ENCODE measurements at places on chromosomes 2 and 18. TPM values are rescaled to one million over a fixed set of nuclear protein-coding genes. Genes with fewer than 3 reads are reported as not detected.
A peak's percentile ranks its signal among the peaks of the same experiment; 100 is the strongest.

FMNL2 gene
- 8.6 TPM for total RNA-seq

TP53I3 gene
- 25.4 TPM for total RNA-seq

LCT gene
- not detected for total RNA-seq

CCDC178 gene
- not detected for total RNA-seq

DSG4 gene
- not detected for total RNA-seq

TCF7L1 gene
- total RNA-seq: 1.5 TPM

- DNase-seq: no peak
- H3K27me3 ChIP-seq: no peaks in the 10 kb centered on the region
- H3K4me3 ChIP-seq: no peak overlapping the region
- peaks cover 3% of the 10 kb centered on the region for H3K4me1 ChIP-seq
- no peak overlapping the region for H3K27ac ChIP-seq
- H3K36me3 ChIP-seq: peaks cover 21% of the 10 kb centered on the region
Observed at GRCh38 chr2:28901841-28902240, 7.4 kb downstream of the WDR43 start.

- no peaks in the 10 kb centered on the region for H3K36me3 ChIP-seq
- no peak overlapping the region for H3K4me3 ChIP-seq
- peaks cover 22% of the 10 kb centered on the region for H3K4me1 ChIP-seq
- no peak overlapping the region for H3K27ac ChIP-seq
- DNase-seq: no peak
- no peaks in the 10 kb centered on the region for H3K27me3 ChIP-seq
Observed at GRCh38 chr2:30394096-30394495, 53.0 kb upstream of the LCLAT1 start.

DNA sequence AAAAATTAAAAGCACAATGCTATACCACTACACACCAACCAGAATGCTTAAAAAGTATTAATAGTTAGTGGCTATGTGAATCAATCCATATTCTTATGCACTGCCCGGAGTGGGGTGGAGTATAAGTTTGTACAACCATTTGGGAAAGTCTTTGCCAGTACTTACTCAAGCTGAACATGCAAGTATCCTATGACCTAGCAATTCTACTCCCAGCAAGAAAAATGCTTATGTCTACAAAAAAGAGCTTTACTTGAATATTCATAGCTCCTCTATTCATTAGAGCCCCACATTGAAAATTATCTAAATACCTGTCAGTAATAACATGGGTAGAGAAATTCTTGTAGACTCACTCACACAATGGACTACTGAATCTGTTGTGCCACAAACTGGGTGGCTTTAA lies 21.4 kb upstream of the CNOT11 start:
- DNase-seq: no peak
- H3K4me3 ChIP-seq: no peak overlapping the region
- H3K4me1 ChIP-seq: no peaks in the 10 kb centered on the region
- no peaks in the 10 kb centered on the region for H3K27me3 ChIP-seq

DNA sequence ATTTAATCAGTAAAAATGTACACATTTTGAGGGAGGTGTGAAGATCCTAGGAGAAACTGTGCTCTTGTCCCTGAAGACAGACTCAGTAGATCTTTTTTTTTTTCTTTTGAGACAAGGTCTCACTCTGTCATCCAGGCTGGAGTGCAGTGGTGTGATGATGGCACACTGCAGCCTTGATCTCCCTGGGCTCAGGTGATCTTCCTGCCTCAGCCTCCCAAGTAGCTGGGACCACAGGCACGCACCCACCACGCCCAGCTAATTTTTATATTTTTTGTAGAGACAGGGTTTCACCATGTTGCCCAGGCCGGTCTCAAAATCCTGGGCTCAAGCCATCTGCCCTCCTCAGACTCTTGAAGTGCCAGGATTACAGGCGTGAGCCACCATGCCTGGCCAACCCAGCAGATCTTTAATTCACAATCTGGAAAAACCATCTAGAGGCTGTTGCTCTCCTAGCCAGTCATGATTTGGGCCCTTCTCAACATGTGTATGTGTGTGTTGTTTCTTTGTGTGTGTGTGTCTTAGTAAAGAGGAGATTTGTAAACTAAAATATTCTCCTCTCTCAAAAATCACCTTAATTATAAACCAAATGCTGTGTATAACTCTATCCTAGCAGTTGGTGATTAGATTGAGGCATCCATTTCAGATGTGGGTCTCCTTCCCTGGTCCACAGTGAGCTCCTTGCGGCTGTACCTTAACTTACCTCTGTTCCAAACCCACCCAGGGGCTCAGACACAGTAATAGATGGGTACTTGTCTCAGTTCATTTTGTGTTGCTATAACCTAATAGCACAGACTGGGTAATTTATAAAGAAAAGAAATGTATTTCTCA lies 3.9 kb upstream of the MYCN start:
- no peak for DNase-seq
- H3K4me1 ChIP-seq: no peaks in the 10 kb centered on the region
- no peaks in the 10 kb centered on the region for H3K36me3 ChIP-seq
- H3K27me3 ChIP-seq: no peaks in the 10 kb centered on the region

GRCh38 chr2:102129951-102130646 lies 12.4 kb upstream of the IL1R1 start:
- H3K36me3 ChIP-seq: no peaks in the 10 kb centered on the region
- no peak overlapping the region for H3K4me3 ChIP-seq

GRCh38 chr18:13338318-13338717 lies 119.8 kb downstream of the LDLRAD4 start:
- H3K4me1 ChIP-seq: no peaks in the 10 kb centered on the region
- no peak overlapping the region for H3K27ac ChIP-seq
- H3K36me3 ChIP-seq: no peaks in the 10 kb centered on the region
- no peaks in the 10 kb centered on the region for H3K27me3 ChIP-seq
- no peak overlapping the region for H3K4me3 ChIP-seq

- H3K27ac ChIP-seq: no peak overlapping the region
- peaks cover 7% of the 10 kb centered on the region for H3K4me1 ChIP-seq
Observed at GRCh38 chr18:69936191-69936558, 11.5 kb downstream of the CD226 start.

DNA sequence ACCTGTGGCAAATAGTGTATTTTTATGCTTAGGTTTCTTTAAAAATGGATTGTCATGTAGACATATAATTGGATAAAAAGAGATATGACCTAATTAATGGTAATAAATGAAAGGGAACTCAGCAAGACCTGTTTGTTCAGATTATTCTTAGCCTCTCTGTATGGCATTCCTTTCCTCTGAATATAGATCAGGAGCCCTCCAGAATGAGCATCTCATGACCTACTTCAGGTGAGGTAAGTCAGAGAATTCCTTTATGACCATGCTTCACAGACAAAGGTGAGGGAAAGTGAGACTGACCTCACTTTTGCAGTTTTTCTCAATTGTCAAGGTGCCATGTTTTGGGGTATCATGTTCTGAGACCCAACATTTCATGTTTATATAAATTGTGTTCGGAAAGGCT lies 1744.3 kb upstream of the PIK3C3 start:
- no peak overlapping the region for H3K4me3 ChIP-seq
- no peaks in the 10 kb centered on the region for H3K4me1 ChIP-seq
- no peak overlapping the region for H3K27ac ChIP-seq
- DNase-seq: no peak
- H3K36me3 ChIP-seq: no peaks in the 10 kb centered on the region
- H3K27me3 ChIP-seq: no peaks in the 10 kb centered on the region

DNA sequence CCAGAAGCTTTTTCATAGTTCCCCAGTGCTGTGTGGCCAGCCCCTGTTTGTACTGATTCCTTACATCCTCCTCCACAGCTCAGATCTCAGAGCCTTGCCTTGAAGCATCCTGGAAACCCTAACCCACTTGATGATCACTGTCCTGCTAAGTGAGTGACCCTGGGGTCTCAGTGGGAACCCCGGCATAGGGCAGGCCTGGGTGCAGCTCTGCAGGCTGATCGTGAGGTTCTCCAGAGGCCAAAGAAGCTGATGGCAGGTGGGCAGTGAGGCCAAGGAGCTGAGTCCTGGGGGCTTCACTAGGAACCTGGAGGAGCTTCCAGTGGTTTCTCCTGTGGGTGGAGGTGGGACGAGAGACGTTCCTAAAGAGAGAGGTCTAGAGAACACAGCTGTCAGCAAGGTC lies 47.4 kb upstream of the BIN1 start:
- no peaks in the 10 kb centered on the region for H3K36me3 ChIP-seq
- peaks cover 10% of the 10 kb centered on the region for H3K27me3 ChIP-seq
- no peak overlapping the region for H3K27ac ChIP-seq
- DNase-seq: no peak
- no peaks in the 10 kb centered on the region for H3K4me1 ChIP-seq

- H3K36me3 ChIP-seq: no peaks in the 10 kb centered on the region
- no peaks in the 10 kb centered on the region for H3K27me3 ChIP-seq
- no peak overlapping the region for H3K27ac ChIP-seq
- no peak for DNase-seq
- H3K4me1 ChIP-seq: no peaks in the 10 kb centered on the region
Observed at GRCh38 chr2:150007815-150008430, 420.3 kb upstream of the MMADHC start.

DNA sequence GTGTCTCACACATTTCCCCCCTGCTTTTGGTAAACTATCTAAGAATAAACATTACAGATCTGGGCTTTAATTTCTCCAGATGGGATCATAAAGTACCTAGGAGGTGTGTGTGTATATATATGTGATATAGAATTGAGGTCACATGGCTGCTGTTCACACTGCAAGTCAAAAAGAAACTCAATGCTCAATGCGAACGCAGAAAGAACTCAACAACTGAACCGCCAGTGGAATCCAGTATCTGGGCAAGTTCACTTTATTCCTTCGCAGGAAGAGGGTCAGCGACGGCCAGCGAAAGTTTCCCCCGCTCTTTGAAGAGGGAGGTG lies 17.7 kb downstream of the POU3F3 start:
- H3K27ac ChIP-seq: no peak overlapping the region
- no peak for DNase-seq
- H3K4me3 ChIP-seq: no peak overlapping the region
- no peaks in the 10 kb centered on the region for H3K36me3 ChIP-seq
- peaks cover 100% of the 10 kb centered on the region for H3K27me3 ChIP-seq

- H3K36me3 ChIP-seq: peaks cover 41% of the 10 kb centered on the region
- no peak for DNase-seq
- no peak overlapping the region for H3K27ac ChIP-seq
- no peaks in the 10 kb centered on the region for H3K27me3 ChIP-seq
Observed at GRCh38 chr18:5420906-5421305, 122.9 kb downstream of the EPB41L3 start.

DNA sequence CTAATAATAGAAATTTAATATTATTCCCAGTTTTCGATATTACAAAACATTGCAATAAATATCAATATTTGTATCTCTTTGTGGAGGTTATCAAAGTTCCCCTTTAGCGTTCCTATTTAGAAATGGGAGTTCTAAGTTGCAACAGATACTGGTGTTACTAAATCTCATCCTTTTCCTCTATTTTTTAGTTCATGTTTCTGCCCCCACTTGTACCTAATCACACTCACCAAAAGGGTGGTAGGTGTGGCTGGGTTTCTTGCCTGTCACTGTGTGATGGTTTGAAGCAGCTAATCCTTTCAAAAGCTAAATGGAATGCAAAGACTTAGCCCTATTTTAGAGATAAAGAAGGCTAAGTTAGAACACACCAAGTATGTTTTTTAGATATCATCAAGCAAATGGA lies 997.9 kb downstream of the TSN start:
- H3K4me3 ChIP-seq: no peak overlapping the region
- no peak overlapping the region for H3K27ac ChIP-seq
- H3K36me3 ChIP-seq: no peaks in the 10 kb centered on the region
- no peaks in the 10 kb centered on the region for H3K4me1 ChIP-seq
- no peaks in the 10 kb centered on the region for H3K27me3 ChIP-seq

DNA sequence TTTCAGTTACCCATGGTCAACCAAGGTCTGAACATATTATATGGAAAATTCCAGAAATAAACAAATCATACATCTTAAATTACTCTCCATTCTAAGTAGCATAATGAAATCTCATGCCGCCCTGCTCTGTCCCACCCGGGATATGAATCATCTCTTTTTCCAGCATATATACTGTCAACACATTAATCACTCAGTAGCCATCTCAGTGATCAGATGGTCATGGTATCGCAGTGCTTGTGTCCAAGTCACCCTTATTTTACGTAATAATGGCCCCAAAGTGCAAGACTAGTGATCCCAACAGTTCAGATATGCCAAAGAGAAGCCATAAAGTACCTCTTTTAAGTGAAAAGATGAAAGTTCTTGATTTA lies 43.8 kb downstream of the OSBPL6 start:
- H3K27me3 ChIP-seq: no peaks in the 10 kb centered on the region
- no peaks in the 10 kb centered on the region for H3K36me3 ChIP-seq
- H3K27ac ChIP-seq: no peak overlapping the region
- no peaks in the 10 kb centered on the region for H3K4me1 ChIP-seq

DNA sequence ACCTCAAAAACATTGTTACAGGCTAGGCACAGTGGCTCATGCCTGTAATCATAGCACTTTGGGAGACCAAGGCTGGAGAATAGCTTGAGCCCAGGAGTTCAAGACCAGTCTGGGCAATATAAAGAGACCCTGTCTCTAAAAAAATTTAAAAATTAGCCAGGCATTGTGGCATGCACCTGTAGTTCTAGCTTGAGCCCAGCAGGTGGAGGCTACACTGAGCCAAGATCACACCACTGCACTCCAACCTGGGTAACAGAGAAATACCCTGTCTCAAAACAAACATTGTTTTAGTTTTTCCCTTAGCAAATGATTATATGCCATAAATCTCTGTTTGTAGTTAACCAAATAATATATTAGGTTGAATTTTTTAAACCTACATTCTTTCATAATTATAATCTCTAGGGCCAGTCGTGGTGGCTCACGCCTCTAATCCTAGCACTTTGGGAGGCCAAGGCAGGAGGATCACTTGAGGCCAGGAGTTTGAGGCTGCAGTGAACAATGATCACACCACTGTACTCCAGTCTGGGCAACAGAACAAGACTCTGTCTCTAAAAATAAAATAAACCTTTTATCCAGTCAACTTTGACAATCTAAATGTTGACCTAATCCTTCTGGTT lies 13.3 kb upstream of the CYP20A1 start:
- H3K27me3 ChIP-seq: no peaks in the 10 kb centered on the region
- H3K36me3 ChIP-seq: no peaks in the 10 kb centered on the region
- H3K4me1 ChIP-seq: no peaks in the 10 kb centered on the region
- peak; percentile 27 for DNase-seq

DNA sequence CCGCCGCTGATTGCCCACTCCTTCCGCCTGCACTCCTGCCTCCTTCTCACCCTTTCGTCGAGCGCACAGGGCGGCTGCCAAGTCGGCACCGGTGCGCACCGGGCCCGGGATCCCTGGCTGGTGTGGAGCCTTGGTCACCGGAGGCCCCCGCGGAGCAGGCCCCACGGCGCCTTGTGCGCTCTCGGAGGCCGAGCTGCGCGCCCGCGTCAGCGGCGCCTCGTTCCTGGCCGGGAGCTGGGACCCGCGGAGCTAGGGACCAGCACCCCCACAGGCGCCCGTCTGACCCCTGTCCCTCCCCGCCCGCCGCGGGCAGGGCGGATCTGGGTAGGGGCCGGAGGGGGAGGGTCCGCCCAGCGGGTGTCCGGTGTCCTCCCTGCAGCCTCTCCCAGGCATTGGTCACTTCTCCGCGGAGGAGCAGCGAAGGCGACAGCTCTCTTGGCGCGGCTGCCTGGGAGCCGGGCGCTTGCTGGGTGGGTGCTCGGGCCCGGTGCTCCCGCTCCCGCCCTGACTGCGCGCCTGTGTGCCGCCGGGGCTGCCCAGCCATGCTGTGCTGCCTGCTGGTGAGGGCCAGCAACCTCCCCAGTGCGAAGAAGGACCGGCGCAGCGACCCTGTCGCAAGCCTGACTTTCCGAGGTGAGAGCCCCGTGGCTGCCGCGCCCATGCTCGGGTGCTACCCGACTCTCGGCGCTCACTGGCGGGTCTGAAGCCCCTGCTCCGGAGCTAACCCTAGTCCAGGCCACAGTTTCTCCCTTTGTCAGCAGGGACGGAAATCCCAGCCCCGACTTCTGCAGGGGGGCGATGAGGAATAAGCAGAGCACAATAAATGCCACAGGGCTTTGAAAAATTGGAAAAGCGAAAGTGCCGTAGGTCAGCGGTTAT lies 13.2 kb downstream of the DYSF start:
- H3K27me3 ChIP-seq: peaks cover 29% of the 10 kb centered on the region
- H3K27ac ChIP-seq: peak overlapping the region; percentile 61
- H3K4me3 ChIP-seq: peak overlapping the region; percentile 53
